Endothelial cell of coronary artery (primary cell): ENCODE measurements at places on chromosomes 5 and 9. TPM values are rescaled to one million over a fixed set of nuclear protein-coding genes. Genes with fewer than 3 reads are reported as not detected.

COL5A1 gene
- 67.9 and 185 TPM in 2 replicates for total RNA-seq

FOXD4 gene
- total RNA-seq, result 0.09 and 0.19 TPM in 2 replicates

DPP7 gene
- 76.0 and 87.4 TPM in 2 replicates for total RNA-seq

LEAP2 gene
- total RNA-seq, result 0.09 and 0.19 TPM in 2 replicates

PCDHGC3 gene
- total RNA-seq, result 9.2 and 10.3 TPM in 2 replicates

PCDHGB7 gene
- total RNA-seq, result 5.8 and 6.8 TPM in 2 replicates

HDHD3 gene
- total RNA-seq, result 4.9 TPM in 2 replicates

HMCN2 gene
- total RNA-seq, result under 0.01 and 0.28 TPM in 2 replicates

DAPK1 gene
- 45.3 and 65.3 TPM in 2 replicates for total RNA-seq

ARHGEF37 gene
- total RNA-seq, result 9.4 and 11.2 TPM in 2 replicates

SHC3 gene
- 7.6 and 9.4 TPM in 2 replicates for total RNA-seq

OLFM1 gene
- total RNA-seq, result 0.18 and 0.56 TPM in 2 replicates

ACOT12 gene
- not detected in 2 replicates for total RNA-seq

CCDC152 gene
- 0.56 and 0.99 TPM in 2 replicates for total RNA-seq

ZNF883 gene
- total RNA-seq, result 0.09 and 2.1 TPM in 2 replicates

DNAH5 gene
- 0.09 and 0.47 TPM in 2 replicates for total RNA-seq

CDC20B gene
- not detected in 2 replicates for total RNA-seq

PCDHA8 gene
- total RNA-seq, result 0.09 and 0.19 TPM in 2 replicates

WDR38 gene
- not detected in 2 replicates for total RNA-seq

CARD6 gene
- total RNA-seq, result 21.1 and 22.9 TPM in 2 replicates

MSX2 gene
- total RNA-seq, result 0.09 and 0.28 TPM in 2 replicates
